Sciatic nerve (tissue), 2 donors: ENCODE measurements at places on chromosomes 6 and 20. TPM values are rescaled to one million over a fixed set of nuclear protein-coding genes. Genes with fewer than 3 reads are reported as not detected.

- DNase-seq: no peak
Observed at GRCh38 chr20:44419131-44419844, 56.4 kb upstream of the TTPAL start.

- no peak for DNase-seq
Observed at GRCh38 chr20:21106171-21107017, at the start of gene LINC00237. TSS of gene LINC00237 (minus strand) at chr20:21106358.

Gene SYCP2L
- 1.3 TPM for total RNA-seq

- DNase-seq: no peak
Observed at GRCh38 chr6:119423996-119424395, 74.4 kb upstream of the MAN1A1 start.

Gene HAO1
- total RNA-seq: not detected

Gene YIPF3
- 66.7 TPM for total RNA-seq

GRCh38 chr6:20757761-20758160 lies 223.5 kb downstream of the CDKAL1 start:
- DNase-seq: no peak

GRCh38 chr6:22049002-22049401 lies 247.8 kb downstream of the PRL start:
- no peak for DNase-seq

DNA sequence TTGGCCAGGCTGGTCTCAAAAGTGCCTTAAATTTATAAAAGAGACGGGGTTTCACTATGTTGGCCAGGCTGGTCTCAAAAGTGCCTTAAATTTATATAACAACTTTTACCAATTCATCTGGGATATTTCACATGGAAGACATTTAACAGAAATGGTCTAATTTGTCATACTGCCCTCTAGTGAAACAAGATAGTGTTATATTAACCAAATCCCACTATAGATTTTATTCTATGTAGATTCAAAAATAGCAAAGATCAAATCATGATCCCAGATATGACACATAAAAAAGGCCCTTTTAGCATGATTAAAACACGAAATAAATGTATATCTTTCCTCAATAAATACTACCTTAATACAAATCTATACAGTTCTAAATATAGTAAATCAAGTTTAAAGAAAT lies 102.8 kb upstream of the TFAP2D start:
- DNase-seq: no peak

GRCh38 chr20:19858466-19859371 lies 100.7 kb downstream of the RIN2 start:
- no peak for DNase-seq

GRCh38 chr6:136930528-136930927 lies 8.4 kb downstream of the SLC35D3 start:
- no peak for DNase-seq

GRCh38 chr6:89999154-89999553 lies 104.9 kb downstream of the GJA10 start:
- no peak for DNase-seq

GRCh38 chr6:26536571-26537159 lies 1.5 kb upstream of the HMGN4 start:
- no peak for DNase-seq
